Activated CD4-positive, alpha-beta T cell treated with anti-CD3 and anti-CD28 coated beads, Interleukin-2, amount 50 U/mL, for 4 hours (primary cell): ENCODE measurements at places on chromosomes 3 and 15.

GRCh38 chr3:104909198-104909597 lies 457.5 kb upstream of the ALCAM start:
- no peak for DNase-seq

GRCh38 chr3:115627180-115628074 lies 4.1 kb downstream of the GAP43 start:
- DNase-seq: no peak

- no peak for DNase-seq
These were observed 54.3 kb upstream of the SNRPA1 start for GRCh38 chr15:101349047-101349951.

GRCh38 chr3:61547625-61548024 lies 13.7 kb upstream of the PTPRG start:
- DNase-seq: no peak

- no peak for DNase-seq
These were observed 9.2 kb downstream of the ALPK3 start for GRCh38 chr15:84826369-84826823.

GRCh38 chr3:102059145-102059943 lies 210.0 kb downstream of the NFKBIZ start:
- no peak for DNase-seq

DNA sequence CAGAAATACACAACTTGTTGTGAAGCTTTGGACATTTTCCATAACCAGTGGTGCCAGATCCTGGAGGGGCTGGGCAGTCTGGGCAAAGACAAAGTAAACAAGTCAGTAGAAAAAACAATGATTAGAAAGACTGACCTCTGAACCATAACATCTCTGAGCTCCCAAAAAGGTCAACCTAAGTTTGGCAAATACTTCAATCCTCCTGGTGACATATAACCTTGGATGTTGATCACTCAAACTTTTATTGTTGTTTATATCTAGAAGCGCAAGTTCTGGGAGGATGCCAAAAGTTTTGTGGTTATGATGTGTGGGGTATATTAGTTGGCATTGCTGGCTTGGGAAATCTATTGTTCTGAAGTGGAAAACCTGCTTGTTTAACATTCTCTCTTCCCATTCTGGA lies 257.7 kb downstream of the DIPK2A start:
- DNase-seq: no peak

GRCh38 chr3:196602673-196603072 lies 34.2 kb downstream of the FBXO45 start:
- no peak for DNase-seq

GRCh38 chr3:144502402-144502801 lies 530.8 kb downstream of the DIPK2A start:
- no peak for DNase-seq

- no peak for DNase-seq
These were observed 4.9 kb upstream of the P3H2 start for GRCh38 chr3:190125436-190126068.

GRCh38 chr3:66744521-66744920 lies 243.7 kb upstream of the LRIG1 start:
- no peak for DNase-seq

DNA sequence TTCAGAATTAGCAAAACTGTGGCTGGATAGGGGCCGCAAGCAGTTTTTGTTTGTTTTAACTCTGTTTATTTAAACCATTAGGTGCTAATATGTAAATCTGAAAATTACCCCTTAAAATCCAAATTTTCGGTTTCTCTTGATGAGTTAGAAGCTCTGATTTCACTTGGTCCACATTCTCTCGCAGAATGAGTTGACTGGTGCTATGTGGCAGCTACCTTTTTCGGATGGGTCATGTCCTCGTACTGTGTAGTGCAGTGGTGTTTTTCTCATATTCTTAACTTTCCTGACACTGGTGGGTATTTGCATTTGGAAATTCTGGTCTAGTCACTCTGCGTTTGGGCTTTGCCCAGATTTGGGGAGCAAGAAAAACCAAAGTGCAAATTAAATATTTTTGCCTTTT lies 87.1 kb downstream of the DIPK2A start:
- DNase-seq: no peak

- no peak for DNase-seq
These were observed 688.7 kb downstream of the TUSC7 start for GRCh38 chr3:117398141-117398899.

DNA sequence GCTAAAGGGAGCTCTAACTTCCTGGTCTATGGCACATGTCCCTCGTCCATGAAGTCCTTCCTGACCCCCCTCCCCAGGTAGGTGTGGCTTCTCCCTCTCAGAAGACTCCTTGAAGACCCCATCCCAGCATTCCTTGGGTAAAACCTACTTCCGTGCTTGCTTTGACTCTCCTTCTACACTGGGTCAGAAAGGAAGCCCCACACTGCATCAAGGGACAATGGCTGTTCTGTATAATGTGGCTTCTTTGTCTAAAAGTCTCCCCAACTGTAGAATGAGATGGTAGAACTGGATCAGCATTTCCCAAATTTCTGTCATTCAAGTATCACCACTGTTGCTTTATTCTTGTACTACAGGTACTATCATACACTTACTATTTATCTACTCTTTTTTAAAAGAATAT lies 3.9 kb upstream of the DNAJA4 start:
- DNase-seq: no peak

DNA sequence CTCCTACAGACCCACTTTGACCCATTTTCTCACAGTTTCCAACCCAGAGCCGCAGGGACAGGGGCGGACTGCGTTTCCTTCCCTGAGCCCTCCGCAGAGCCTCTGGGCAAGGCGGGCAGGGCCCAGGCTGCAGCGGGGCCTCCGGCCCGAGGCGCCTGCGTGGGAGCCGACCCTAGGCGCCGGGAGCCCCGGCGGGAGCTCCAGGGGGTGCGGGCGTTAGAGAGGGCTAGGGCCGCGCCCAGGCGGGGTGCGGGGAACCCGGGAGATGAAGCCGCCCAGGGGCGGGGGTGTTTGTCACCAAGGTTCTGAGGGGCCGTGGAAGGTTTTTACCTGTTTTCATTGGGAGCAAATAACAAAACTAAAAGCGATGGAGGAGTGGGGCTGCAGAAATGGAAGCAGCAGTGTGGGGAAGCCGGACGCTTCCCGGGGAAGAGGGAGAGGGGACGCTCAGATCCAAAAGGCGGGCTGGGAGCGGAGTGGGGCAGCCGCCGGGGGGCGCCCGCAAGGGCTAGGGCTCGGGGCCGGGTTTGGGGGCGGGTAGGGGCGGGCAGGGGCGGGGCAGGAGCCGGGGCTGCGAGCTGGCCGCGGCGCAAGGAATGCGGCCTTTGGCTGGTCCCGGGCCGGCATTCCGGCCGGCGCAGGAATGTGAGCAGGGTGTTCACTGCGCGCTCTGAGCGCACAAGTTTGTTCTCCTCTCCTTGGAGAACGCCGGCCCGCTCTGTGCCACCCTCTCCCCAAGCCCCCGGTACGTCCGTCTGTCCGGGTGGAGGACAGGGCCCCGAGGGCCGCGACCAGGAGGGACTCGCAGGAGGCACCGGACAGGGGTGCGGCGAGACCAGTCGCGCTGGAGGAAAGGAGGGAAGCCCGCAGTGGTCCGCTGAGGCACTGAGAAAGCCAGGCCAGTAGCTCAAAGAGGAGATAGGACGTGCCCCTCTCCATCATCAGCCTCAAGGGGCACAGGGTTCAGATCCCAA lies 61.1 kb downstream of the AMOTL2 start:
- no peak for DNase-seq

DNA sequence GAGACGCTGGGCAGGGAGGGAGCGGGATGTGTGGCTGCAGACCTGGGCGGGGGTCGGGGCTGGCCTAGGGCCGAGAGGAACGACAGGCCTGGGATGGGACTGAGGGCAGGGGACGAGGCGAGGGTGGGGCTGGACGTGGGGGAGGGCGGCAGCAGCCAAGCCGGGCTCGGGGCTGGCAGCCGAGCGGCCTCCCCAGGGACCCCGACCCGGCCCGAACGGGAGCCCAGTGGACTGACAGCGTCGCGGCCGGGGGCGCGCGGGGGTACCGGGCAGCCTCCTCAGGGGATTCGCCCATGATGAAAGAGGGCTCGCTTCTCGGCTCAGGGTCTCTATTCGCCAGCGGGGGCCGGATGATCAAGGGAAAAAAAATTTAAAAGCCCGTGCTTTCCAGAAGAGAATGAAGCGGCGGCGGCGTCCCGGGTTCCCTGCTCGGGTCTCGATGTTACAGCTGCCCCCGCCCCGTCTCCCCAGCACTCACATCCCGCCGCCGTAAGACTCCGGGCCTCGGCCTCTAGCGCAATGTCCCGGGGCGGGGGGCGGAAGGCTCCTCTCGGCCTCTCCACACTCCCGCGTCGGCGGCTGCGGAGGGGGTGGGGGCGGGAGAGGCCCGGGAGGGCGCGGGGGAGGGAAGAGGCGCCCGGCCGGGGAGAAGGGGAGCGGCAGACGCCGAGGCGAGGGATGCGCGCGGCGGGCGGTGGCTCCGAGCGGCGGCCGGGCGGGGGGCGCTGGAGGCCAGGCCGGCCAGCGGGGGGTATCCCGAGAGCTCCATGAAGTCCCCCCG lies 4.3 kb downstream of the PTH1R start:
- peak; percentile 17 for DNase-seq

DNA sequence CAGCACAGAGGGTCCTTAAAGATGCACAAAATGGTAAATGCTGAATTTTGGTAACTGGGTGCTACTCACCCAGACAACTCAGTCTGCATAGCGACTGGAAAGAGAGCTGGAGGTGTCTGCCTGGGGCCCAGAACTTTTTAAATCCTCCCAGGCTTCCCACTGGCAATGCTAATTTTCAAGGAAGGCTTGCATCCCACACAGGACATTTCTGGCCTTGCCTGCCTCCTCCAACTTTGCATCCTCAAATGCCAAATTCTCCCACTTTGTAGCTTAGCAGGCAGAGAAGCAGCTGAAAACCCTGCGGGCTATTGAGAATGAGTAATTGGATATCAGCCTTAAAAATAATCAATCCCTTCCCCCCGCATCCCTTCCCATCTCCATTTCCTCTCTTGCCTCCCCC lies 656.6 kb upstream of the ADAMTS9 start:
- no peak for DNase-seq

GRCh38 chr3:71094658-71095209 lies 488.8 kb downstream of the FOXP1 start:
- DNase-seq: no peak

- no peak for DNase-seq
These were observed 185.1 kb upstream of the ROPN1 start for GRCh38 chr3:124177071-124177470.

DNA sequence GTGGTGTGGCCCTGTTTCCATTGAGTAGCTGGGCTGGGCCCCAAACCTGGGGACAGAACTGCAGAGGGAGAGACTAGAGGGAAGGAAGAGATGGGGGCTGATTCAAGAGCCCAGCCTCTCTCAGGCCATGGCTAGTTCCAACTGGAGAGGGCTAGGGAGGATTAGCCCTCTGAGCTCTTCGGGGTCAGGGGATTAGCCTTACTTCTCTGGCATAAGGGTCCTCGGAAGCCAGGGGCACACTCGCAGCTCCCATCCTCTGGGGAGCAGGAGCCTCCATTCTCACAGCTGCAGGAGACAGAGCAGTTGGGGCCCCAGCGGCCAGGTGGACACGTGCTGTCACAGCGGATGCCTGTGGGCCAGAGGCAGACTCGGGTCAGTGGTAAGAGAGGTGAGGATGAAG lies 53.3 kb downstream of the RAB11A start:
- DNase-seq: no peak

DNA sequence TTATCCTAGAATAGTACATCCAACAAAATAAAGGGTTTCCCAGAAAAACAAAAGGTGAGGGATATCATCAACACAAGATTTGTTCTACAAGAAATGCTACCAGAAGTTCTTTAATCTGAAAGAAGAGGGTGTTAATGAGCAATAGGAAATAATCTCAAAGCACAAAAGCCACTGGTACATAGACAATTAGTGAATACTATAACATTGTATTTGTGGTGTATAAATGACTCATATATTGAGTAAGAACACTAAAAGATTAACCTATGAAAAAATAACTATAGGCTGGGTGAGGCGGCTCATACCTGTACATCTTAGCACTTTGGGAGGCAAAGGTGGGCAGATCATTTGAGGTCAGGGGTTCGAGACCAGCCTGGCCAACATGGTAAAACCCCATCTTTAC lies 210.2 kb upstream of the SLITRK3 start:
- DNase-seq: no peak

DNA sequence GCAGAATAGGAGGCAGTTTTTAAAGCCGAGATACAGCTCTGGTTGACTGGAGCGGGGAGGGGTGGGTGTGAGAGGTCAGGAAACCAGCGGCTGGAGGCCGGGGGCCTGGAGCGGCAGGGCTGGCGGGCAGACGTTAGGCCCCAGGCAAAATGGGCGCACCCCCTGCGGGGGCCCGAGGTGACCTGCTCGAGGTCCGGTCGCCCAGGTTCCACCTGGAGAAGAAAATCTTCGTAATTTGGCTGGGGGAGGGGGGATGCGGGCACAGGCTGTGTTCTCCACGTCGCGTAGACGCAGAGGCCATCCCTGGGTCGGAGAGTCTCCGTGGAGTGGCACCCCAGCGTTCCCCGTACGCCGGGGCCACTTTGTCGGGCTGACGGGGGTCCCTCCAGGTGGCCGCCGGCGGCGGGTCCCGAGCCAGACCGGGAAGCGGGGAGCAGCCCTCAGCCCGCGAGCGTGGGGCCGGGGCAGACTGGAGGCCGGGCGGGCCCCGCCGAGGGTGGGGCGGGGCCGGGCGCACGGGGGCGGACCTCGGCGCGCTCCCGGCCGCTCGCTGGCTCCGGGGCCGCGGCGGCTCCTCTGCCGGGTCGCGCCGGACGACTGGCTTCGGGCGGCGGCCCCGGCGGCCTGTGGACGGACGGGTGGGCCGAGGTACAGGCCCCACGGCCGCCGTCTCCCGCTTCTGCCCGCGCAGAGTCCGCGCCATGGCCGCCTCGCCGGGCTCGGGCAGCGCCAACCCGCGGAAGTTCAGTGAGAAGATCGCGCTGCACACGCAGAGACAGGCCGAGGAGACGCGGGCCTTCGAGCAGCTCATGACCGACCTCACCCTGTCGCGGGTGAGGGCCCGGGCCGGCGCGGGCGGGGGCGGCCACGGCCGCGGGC lies at the start of gene CRTC3:
TSS of gene CRTC3 (plus strand) at position 553 of the 879 bp plus-strand sequence. CDS start at position 702, 149 bp downstream.
- DNase-seq: peak; percentile 40

DNA sequence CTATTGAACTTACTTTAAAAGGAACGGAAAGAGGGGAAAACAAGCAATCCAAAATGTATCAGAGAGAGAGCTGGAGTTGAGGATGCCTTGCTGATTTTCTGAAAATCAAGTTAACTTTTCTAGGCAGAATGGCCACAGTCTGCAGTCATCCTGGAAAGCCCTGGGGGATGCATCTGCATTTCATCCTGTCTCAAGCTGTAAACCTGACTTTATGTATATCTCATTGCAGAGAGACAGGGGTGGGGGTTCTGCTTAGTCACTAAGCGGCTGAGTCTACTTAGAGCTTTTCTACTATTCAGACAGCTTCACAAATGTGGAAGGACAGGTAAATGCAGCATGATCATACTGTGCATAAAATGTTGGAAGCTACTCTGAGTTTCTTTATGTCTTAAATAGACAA lies 41.4 kb downstream of the MRPS25 start:
- DNase-seq: no peak

GRCh38 chr15:70050970-70051369 lies 46.7 kb downstream of the TLE3 start:
- no peak for DNase-seq

DNA sequence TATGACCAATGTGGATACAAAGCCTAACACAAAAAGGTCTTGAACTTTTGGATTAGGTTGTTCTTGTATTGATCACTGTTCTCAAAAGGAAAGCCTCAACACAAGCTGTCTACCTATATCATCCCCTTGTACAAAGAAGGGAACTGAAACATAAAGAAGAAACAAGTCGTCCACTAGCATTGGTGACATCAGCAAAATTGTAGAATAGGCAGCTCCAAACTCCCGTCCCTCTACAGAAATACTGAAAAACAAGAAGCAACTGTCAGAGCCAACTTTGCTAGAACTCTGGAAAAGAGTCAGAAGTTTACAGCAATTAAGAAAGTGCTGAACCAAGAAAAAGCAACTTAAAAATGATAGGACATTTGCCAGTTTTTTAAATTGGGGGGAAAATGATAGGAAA lies 7.5 kb upstream of the NR1I2 start:
- DNase-seq: no peak
